Amniotic epithelial cell (primary cell): ENCODE measurements at places on chromosomes 6 and 20.
A peak's percentile ranks its signal among the peaks of the same experiment; 100 is the strongest.

GRCh38 chr20:42610070-42610469 lies 579.6 kb downstream of the PTPRT start:
- no peak for DNase-seq

GRCh38 chr6:112839525-112839961 lies 492.4 kb downstream of the RFPL4B start:
- peak; percentile 90 for DNase-seq

DNA sequence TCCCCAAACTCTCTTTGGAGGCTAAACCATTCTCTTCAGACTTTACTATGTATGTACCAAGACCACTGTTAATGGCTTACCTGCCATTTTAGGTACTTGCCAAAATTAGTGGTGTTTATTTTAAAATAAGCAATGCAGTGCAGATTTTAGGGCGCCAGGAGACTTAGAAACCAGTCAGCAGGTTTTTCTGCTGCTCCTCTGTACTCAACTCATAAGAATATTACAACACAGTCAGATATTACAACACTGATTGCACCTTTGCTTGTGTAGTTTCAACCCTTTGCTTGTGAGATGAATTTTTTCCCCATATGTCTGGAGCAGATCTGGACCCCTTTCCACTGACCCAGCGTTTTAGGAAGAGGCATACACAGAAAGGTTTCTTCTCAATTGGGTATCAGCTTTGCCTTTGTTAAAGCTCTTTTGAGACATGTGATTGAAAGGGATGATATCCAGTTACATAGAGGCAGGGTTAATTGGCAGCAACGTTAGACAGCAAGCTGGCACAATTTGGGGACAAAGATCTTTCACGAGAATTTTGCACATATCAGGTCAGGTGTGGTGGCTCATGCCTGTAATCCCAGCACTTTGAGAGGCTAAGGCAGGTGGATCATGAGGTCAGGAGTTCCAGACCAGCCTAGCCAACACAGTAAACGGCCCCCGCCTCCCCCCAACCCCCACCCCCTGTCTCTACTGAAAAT lies 6.2 kb downstream of the TTPAL start:
- peak; percentile 51 for DNase-seq

DNA sequence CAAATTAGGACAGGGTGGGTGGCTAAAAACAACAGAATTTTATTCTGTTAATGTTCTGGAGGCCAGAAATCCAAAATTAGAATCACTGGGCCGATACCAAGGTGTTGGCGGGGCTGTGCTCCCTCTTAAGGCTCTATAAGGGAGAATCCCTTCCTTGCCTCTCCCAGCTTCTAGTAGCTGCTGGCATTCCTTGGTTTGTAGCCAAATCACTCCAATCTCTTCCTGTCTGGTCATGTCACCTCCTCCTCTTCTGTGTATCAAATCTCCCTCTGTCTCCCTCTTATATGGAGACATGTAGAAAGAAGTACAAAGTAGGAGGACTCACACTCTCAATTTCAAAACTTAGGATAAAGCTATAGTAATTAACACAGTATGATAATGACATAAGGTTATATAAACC lies 102.9 kb upstream of the SIRPA start:
- DNase-seq, result no peak

DNA sequence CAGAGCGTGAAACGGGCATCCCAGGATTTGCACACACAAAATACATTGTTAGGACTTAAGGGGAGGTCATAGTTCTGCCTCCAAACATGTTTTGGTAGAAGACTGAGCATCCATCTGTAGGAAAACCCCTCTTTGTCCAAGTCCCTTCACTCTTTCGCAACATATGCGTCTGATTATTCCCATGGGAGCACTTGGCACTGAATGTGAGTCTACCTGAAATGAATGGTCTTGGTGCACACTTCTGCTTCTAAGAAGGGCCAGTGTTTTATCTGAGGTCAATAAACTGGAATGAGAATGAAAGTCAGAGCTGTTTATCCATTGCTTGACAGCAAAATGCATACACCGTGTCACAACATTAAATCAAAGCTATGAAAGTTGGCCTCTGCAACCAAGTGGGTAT lies 33.0 kb downstream of the GJA10 start:
- DNase-seq, result no peak

DNA sequence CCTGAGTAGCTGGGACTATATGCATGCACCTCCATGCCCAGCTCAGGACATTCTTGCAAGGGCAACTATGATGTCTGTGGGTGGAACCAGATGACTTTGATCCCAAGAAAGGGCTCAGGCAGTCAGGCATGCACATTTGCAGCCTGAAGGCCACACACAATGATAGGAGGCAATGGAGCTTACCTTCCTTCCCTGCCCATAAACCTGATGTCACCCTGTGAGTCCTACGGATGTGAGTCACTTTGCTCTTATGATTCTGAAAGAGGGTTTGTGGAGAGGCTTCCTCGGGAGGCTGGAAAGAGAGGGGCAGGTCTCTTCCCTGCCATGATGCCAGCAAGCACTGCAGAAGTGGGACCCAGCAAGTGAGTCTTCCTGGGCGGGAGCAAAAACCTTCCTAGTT lies 202.4 kb downstream of the LY86 start:
- DNase-seq, result no peak

GRCh38 chr6:25874822-25875562 lies 949 bp upstream of the SLC17A3 start:
- no peak for DNase-seq

GRCh38 chr6:96059586-96059985 lies 43.8 kb downstream of the FUT9 start:
- no peak for DNase-seq

DNA sequence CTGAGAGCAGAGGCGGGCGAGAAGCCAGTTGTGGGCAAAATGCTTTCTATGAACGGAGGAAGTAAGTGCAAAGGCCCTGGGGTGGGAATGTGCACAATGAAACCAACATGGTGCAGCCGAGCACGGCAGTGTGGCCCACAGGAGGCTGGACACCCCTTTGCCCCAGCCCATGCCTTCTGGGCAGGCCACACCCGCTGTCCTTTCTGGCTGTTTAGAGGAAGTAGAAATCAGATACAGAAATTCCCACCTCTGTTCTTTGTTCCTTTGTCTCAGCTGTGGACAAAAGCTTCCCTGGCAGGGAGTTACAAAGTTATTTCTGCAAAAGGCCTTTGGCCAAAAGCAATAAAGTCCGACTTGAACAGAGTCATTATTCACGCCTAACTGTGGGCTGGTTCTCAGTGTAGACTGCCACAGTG lies 11.9 kb downstream of the SULF2 start:
- DNase-seq, result no peak

- DNase-seq, result no peak
These were observed 221.4 kb upstream of the PLN start for GRCh38 chr6:118326712-118327111.

DNA sequence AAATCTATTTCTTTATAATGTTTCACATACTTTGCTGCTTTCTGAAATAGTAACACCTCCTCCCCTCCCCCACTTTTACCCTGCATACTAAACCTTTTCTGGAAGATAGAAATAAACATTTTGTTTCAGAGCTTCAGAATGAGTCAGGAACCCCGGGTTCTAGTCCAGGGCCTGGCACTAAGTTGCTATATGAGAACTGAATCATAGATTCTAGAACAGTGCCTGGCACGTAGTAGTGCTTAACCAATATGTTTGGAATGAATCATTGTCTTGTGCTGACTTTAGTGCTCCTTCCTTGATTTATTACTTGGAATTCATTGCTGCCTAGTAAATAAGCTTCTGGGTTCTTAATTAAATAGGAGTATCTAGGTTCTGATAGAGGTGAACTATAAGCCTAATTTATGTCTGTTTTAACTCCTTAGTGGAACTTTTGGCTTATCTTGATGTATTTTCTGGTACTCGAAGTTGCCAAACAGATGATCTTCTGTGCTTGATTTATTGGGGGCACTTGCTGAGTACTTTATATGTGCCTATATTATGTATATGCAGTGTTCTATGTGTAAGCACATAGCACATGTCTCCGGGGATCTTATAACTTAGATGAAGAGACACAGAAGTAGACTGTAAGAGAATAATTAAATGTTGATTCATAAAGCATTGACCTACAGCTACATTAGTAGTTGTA lies 18.6 kb downstream of the TAB2 start:
- DNase-seq, result peak; percentile 95

DNA sequence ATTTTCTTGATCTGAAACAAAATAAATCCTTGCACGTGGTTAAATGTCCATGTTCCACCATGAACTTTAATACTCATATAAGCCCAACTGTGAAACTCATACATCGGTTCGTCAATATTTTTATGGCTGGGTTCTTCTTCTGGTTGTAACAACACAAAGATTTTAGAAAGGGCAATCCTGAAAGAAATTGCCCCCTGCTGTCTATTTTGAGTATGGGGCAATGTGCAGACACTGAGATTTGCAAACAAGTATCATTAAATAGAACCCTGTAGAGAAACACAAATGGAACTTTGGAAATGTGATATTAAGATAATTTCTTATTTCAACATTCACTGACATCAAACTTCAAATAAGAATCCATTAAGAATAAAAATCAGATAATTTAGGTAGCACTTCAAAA lies 80.2 kb upstream of the PHACTR1 start:
- DNase-seq, result no peak

DNA sequence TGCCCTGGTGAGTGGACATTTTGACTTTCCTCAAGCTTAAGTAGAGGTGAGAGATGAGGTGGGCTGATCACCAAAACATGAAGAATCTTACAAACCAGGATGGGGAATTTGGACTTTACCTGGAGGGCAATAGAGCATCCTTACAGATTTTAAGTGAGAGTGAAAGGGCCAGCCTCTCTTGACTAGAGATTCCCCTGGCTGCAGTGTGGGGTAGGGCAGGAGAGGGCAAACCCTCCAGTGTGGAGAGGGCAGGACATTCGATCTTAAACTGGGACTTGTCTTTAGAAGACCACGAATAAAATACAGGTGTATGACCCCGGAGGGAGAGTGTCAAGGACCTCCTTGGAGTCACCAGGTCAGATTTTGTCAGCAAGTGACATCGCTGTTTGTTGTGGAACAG lies 105.1 kb downstream of the SNAP25 start:
- no peak for DNase-seq

- DNase-seq, result no peak
These were observed 31.7 kb upstream of the MYB start for GRCh38 chr6:135149376-135149775.

DNA sequence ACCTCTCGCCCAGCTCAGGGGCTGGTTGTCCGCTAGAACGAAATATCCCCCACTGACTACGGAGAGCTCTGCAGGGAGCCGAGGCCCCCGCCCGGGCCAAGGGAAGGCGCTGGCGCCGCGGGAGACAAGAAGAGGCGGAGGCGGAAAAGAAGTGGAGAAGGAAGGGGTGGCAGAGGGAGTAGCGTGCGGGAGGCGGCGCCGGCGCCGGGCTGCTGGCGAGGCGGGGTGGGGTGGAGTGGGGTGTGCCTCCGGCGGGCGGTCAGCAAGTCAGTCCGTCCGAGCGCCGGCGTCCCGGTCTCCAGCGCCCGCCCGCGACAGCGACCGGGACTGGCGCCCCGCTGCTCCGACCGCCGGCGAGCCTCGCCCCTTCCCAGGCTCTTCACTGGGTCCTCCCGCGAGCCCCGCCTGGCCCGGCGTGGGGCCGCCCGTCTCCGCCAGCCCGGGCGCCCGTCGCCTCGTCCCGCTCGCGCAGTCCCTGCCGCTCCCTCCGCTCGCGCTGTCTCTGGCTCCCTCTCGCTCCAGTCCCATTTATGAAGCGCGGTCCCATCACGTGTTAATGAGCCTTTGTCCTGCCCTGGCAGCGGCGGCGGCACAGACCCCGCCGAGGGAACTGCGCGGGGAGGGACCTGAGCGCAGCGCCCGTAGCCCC lies at the start of gene CNR1:
Gene CNR1, minus strand, starts transcription at position 504 of the 649 bp plus-strand sequence. CDS start 21,073 bp downstream, outside the sequence.
- DNase-seq, result peak; percentile 5

DNA sequence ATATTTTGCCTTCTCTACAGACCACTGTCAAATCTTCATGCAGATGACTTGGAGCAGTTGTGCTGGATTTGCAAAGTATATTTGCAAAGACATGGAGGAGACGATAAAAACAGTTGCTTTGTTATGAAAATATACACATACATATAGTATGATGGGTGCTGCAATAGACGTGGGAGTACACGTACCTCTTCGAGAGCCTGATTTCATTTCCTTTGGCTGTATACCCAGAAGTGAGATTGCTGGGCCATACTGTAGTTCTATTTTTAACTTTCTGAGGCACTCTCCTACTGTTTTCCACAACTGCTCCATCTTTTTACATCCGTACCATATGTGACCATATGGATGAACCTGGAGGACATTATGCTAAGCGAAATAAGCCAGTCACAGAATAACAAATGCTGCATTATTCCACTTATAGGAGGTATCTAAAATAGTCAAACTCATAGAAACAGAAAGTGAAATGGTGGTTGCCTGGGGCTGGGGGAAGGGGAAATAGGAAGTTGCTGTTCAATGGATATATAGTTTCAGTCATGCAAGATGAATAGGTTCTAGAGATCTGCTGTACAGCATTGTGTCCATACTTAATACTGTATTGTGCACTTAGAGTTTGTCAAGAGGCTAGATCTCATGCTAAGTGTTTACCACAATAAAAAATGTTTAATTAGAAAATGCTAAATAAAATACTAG lies 223.8 kb downstream of the HAO1 start:
- DNase-seq, result no peak

DNA sequence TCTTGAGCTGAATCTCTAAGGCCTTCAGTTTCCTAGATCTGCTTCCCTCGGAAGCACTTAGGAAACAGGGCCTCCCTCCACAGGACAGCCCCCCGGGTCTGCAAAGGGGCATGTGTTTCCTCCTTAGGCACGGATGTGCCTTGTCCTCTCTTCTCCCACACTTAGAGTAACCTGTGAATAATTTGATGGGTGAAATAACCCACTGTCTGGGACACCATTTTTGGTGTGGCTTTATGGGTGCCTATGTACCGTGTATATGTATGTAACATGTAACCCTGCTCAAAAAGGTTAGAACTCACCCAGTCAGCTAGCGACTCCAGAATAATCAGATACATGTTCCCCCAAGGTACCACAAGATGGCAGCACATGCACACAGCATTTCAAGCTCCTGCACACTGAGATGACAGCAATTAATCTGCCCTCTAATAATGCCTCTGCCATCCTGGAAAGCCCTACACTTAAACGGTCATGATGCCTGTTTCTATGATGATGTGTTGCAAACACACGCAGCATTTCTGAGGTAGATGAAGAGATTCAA lies 212.0 kb upstream of the PROKR2 start:
- DNase-seq, result peak; percentile 90

DNA sequence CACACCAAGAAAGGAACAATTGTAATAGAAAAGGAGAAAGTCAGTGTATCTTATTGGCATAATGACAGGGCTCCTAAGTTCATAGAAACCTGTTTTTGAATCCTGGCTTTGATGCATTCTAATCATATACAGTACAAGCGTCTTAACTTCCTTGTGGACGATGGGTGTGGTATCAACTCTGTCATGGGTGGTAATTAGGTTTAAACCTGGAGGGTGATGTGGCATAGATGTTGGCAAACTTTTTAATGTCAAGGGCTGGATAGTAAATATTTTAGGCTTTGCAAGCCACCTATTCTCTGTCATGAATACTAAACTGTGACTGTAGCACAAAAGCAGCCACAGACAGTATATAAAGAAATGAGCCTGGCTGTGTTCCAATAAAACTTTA lies 138.7 kb upstream of the EDN1 start:
- no peak for DNase-seq

DNA sequence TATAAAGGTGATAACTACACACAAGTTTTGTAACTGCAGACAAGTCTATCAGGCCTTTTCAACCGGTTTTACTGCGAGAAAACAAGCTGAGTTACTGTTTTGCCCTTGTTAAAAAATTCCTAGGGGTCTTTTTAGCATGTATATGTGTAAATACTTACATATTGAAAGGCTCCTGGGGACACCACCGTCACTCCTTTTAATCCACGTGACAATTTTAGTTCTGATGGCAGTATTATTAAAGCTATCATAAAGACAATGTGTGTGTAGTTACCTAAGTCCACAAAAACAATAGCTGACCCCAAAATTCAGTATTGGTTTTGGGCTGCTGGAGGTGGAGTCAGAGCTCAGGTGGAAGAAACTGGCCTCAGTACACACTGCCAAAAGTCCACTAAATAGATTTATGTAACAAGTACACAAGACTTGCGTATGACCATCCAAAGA lies 41.3 kb upstream of the HFE start:
- DNase-seq, result no peak
